Bone marrow (tissue), 2 donors: ENCODE measurements at places on chromosomes 13 and 19.

- DNase-seq: no peak
Measured at GRCh38 chr19:19552798-19553197, 14.7 kb downstream of the CILP2 start.

- no peak for DNase-seq
Measured at GRCh38 chr13:113324398-113324797, 27.4 kb downstream of the LAMP1 start.

- DNase-seq: no peak
Measured at GRCh38 chr13:56687131-56687530, 453.6 kb upstream of the PRR20A start.

DNA sequence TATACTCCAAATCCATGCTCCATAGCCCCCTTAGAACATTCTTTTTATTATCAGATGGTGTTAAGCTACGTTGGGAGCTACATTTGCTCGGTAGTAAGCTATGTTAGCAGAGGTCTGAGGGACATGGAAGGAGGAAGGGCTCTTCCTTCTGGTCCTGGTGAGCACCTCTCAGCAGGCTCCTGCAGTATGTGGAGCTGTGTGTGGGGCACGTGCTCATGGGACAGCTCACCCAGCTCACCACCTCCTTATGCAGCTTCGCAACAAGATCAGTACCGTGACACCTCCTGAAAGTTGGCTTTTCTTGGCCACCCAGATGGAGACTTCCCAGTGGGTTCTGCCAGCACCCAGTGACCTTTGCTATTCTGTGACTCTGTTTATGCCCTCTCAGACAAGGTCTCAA, 400.5 kb upstream of the SLC10A2 start:
- no peak for DNase-seq

DNA sequence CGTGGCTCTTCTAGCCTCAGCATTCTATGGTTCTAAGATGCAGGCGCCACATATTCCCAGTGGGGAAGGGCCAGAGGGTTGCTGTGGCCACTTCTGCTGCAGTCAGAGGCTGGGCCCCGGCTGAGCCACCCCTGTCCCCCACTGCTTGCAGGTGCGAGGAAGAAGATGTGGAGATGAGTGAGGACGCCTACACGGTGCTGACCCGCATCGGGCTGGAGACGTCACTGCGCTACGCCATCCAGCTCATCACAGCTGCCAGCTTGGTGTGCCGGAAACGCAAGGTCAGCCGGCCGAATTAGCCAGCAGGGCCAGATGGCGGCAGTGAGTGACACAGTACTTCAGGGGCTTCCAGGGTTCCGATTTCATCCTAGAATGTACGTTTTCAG, 2.0 kb downstream of the LHB start:
- DNase-seq: no peak
